ENCODE measurements at places on chromosomes 6 and 20.

DNA sequence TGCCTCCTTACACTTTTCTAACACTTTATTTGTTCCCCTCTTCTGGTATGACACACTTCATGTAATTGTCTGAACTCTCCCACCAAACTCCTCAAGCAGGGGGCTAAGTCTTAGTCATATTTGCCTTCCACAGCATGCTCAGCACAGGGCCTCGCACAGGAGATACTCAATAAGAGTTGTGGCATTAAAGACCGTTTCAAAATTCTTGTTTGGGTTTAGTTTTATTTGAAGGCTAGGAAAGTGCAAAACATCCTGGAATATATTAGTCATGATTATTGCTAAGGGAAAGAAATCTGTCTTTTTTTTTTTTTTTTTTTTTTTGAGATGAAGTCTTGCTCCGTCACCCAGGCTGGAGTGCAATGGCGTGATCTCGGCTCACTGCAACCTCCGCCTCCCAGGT is 137.6 kb upstream of the ECI2 start:
- DNase-seq: no peak

GRCh38 chr6:136655239-136656014 is 105.2 kb upstream of the MAP7 start:
- DNase-seq: no peak

GRCh38 chr20:8021541-8022269 is 2.1 kb upstream of the TMX4 start:
- DNase-seq: no peak

DNA sequence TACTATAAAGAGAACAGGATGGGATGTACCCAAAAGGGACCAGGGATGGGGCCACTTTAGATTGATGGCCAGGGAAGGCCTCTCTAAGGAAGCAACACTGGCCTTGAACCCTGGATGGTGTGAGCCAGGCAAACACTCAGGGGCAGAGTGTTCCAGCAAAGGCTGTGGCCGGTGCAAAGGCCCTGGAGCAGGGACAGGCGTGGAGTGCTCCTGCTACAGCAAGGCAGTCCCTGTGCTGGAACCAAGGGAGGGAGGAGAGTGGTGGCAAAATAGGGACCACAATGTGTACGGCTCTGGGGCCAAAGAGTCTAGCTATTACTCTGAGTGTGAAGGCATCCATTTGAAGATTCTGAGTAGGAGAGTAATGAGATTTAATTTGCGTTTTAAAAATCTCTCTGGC is 131.6 kb downstream of the BMP7 start:
- DNase-seq: no peak

DNA sequence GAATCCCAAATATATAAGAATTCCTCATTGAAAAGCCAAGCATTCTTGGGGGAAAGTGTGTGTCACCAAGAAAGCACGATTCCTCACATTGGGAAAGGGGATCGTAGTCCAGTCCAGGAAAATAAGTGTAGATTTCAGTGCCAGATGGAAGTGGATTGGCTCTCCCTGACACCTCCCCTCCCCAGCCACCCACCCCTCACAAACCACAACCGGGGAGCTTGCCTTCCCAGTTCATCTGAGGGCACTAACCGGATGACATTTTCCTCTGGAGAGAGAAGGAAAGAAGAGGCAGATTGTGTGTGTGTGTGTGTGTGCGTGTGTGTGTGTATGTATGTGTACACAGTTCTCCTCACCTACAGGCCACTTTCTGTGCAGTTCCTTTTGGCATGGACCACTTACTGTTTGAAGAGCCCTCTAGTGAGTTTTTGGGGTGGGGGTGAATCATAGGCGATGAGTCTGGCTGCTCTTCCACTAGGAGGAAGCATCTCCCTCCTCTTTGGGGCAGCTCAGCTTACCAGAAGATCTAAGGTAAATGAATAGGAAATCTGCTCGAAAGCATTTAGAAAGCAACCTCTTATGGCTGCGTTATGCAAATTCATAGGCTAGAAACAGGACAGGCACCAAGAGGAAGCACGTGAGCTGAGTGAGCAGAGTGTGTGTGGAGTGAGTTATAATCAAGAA is 20.8 kb downstream of the DAAM2 start:
- no peak for DNase-seq

GRCh38 chr20:8647961-8648441 is 420.9 kb upstream of the PLCB4 start:
- DNase-seq: no peak

- no peak for DNase-seq
Observed at GRCh38 chr6:106090001-106090400, 3.9 kb downstream of the PRDM1 start.
